RKO (cell line): ENCODE measurements at places on chromosomes 5 and 9.

DNA sequence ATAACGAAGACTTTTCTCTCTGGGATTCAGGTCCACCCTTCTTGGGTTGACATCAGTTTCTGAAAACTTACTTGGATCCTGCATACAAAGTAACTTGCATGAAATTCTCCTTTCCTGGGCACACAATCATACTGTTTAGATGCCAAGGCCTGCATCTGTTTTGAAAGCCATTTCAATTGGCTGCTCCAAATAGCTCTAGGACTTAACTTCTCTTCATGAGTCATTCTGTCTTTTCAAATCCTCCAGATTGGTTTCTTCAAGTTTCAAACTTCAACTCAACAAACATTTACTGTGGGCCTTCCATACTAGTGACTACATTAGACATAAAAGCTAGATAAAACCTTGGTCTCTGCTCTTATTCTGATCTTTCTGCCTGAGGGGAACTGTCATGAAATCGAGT lies 54.8 kb upstream of the HMHB1 start:
- no peak for DNase-seq

GRCh38 chr5:138632900-138633489 lies 57.8 kb upstream of the HSPA9 start:
- DNase-seq, result peak; percentile 20

- no peak for DNase-seq
Observed at GRCh38 chr9:134922932-134923240, 5.2 kb upstream of the FCN1 start.

DNA sequence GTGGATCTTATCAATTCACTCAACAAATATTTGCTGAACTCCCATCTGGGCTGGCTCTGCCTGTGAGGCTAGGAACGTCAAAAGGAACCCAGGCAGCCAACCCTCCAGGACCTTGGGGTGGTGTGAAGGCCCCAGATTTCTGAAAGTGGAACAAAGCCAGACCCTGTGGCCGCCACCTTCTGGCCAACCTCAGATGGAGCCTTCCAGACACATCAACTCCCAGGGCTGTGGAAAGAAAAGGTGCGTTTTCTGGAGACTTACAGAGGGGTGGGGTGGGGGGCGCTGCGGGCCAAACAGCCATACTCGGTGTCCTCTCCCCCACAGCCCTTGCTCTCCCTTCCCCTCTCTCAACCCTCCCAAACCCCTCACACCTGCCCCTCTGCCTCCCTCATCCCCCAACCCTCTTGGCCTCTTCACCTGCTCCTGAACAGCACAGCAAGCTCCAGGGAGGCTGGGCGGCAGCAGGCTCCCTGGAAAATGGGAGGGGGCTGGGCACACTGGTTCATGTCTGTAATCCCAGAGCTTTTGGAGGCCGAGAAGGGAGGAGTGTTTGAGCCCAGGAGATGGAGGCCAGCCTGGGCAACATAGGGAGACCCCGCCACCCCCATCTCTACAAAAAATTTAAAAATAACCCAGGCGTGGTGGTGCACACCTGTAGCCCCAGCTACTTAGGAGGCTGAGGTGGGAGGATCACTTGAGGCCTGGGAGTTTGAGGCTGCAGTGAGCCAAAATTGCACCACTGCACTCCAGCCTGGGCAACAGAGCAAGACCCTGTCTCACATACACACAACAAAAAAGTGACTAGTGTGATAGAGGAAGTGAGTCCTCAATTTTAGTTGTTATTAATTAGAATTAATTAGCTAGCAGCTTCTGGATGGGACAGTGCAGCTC lies 45.0 kb upstream of the PRRC2B start:
- DNase-seq, result no peak

DNA sequence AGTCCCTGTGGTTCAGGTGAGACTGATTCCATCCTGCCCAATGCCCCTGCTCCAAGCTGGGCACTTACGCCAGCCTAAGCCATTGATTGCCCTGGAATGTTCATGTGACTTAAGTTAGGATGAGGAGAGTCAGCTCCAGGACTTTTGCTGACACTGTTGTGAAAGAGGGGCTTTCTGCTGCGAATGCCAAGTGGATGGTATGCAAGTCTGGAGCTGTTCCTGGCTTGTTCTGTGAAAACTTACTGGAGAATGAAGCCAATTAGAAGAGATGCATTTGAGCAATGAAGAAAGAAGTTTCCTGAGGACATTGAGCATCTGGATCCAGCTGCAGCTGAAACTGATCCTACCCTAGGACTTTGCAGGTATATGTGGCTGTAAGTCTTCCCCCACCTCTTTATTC lies 61.2 kb upstream of the ZFR start:
- no peak for DNase-seq

GRCh38 chr5:72300590-72301339 lies 19.3 kb downstream of the MRPS27 start:
- DNase-seq, result no peak

DNA sequence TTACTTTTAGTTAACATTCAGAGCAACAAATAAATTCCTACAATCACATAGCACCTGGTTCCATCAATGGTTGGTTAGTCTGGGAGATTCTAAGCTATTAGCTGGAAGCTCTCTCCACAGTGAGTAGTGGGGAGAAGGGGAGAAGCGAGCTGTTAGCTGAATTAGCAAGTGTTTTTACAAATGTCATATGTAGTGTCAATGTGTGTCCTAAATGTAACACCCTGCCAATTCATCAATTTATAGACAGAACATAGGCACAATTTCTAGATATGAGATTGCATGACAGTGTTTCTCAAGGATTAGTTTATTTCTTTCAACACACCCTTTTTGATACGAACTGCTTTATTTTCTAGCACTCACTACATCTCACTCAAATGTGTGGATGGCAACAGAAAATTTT lies 349.0 kb downstream of the PDE4D start:
- no peak for DNase-seq

DNA sequence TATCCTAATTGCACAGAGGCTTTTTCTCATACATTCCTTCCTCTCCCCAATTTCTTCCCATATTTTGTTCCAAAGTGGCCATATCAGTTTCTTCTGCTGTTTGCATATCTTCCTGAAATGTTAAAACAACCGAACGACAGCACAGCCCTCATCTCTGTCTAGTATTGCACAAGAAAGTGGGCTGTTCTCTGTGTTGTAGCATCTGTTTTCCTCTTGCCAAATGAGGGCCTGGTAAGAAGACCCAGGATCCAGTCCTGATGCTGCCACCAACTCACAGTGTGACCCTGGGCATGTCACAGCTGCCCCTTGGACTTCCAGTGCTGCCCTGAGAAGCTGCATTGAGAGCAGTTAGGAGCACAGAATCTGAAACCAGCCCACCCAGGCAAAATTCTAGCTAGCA lies 4.1 kb downstream of the SLC31A2 start:
- no peak for DNase-seq

- DNase-seq, result no peak
Observed at GRCh38 chr9:69937360-69937759, 106.3 kb upstream of the MAMDC2 start.
